ENCODE measurements at places on chromosomes 13 and 19. TPM values are rescaled to one million over a fixed set of nuclear protein-coding genes. Genes with fewer than 3 reads are reported as not detected.
A peak's percentile ranks its signal among the peaks of the same experiment; 100 is the strongest.

The SIGLEC10 gene
- total RNA-seq: not detected

DNA sequence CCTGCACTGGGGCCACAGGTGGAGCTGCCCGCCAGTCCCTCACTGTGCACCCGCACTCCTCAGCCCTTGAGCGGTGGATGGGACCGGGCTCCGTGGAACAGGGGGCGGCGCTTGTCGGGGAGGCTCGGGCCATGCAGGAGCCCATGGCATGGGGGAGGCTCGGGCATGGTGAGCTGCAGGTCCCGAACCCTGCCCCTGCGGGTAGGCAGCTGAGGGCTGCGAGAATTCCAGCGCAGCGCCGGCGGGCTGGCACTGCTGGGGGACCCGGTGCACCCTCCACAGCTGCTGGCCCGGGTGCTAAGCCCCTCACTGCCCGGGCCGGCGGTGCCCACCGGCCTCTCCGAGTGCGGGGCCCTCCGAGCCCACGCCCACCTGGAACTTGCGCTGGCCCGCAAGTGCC, 877.5 kb upstream of the PCDH9 start:
- no peak overlapping the region for H3K4me3 ChIP-seq
- H3K36me3 ChIP-seq: no peaks in the 10 kb centered on the region
- no peak overlapping the region for H3K27ac ChIP-seq

GRCh38 chr19:48367855-48368254, 3.7 kb downstream of the SYNGR4 start:
- H3K27me3 ChIP-seq: no peaks in the 10 kb centered on the region
- H3K4me3 ChIP-seq: no peak overlapping the region
- peaks cover 11% of the 10 kb centered on the region for H3K4me1 ChIP-seq
- no peak for DNase-seq
- H3K27ac ChIP-seq: no peak overlapping the region

GRCh38 chr13:71632721-71633120, 234.3 kb downstream of the DACH1 start:
- H3K4me3 ChIP-seq: no peak overlapping the region
- H3K4me1 ChIP-seq: no peaks in the 10 kb centered on the region
- peaks cover 2% of the 10 kb centered on the region for H3K27me3 ChIP-seq
- H3K36me3 ChIP-seq: no peaks in the 10 kb centered on the region

The EMP3 gene
- 212 TPM for total RNA-seq

DNA sequence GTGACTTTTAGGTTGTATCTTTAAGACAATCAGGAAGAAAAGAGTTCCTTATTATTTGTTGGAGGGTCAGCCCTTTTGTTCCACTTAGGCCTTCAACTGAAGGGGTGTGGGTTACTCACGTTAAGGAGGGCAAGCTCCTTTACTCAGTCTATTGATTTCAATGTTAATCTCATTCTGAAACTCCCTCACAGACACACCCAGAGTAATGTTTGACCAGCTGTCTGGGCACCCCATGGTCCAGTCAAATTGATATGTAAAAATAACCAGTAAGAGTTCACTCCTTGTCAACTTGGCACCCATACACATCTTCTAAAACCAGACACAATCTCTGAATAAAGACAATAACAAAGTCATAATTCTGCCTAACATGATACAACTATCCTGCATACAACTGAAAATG, 292.9 kb downstream of the KLF5 start:
- peaks cover 16% of the 10 kb centered on the region for H3K27me3 ChIP-seq
- DNase-seq: no peak
- H3K4me1 ChIP-seq: no peaks in the 10 kb centered on the region
- H3K27ac ChIP-seq: no peak overlapping the region

DNA sequence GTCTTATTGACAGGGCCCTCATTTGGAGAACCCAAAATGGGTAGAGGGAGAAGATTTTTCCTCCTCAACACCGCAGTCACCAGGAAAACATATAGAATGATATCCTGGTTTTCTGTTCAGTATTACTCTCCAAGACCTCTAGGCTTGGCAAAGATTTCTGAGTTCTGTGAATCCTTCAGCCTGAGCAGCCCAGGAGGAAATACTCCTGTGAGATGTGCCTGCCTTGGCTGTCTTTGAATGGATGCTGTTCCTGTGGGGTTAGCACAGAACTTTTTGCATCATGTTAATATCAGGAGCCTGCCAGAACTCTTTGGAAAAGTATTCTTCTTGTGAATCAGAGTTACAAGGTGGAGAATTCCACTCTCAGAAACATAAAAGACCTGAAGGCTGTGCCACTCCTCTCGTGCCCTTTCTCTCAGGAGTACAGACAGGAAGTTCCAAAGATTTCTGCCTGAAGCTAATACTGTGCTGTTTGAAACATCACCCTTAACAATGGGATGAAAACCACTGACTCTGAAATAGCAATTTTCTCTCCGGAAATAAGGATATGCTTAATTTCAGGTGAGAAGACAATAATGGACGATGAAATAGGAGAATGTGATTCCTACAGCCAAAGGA, 520.1 kb upstream of the NBEA start:
- H3K27ac ChIP-seq: peak overlapping the region; percentile 35
- peaks cover 11% of the 10 kb centered on the region for H3K4me1 ChIP-seq
- no peaks in the 10 kb centered on the region for H3K27me3 ChIP-seq
- no peaks in the 10 kb centered on the region for H3K36me3 ChIP-seq
- no peak for DNase-seq

The ZNF837 gene
- total RNA-seq: 2.5 TPM

The CASP14 gene
- total RNA-seq: not detected

The FCER2 gene
- total RNA-seq: not detected

- peaks cover 61% of the 10 kb centered on the region for H3K27me3 ChIP-seq
- no peak overlapping the region for H3K27ac ChIP-seq
- no peaks in the 10 kb centered on the region for H3K4me1 ChIP-seq
- DNase-seq: no peak
Measured at GRCh38 chr13:113135281-113135760, 12.7 kb downstream of the F10 start.

DNA sequence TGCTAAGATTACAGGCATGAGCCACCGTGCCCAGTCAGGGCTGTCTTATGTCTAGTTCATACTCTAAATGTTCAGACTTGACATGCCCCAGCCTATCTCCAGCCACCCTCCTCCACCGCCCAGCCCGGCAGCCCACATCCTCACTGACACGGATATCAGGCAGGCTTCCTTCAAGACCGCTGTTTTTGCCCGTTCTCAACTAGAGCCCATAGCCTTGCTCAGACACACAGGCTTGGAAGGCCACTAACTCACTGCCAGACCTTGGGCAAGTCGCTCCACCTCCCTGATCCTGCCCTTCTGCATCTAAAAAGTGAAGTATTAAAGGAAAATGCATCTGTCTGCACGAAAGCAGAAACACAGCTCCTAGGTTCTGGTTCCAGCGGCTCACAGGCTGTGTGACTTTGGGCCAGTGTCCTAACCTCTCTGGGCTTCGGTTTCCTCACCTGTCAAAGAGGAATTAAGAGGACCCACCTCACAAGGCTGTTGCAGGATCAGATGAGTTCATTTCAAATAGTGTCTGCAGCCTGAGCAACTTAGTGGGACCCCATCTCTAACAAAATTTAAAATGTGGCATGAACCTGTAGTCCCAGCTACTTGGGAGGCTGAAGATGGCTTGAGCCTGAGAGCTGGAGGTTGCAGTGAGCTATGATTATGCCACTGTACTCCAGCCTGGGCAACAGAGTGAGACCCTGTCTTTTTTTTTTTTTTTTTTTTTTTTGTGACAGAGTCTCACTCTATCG, 14.5 kb upstream of the CERS4 start:
- peaks cover 2% of the 10 kb centered on the region for H3K27me3 ChIP-seq
- no peak overlapping the region for H3K27ac ChIP-seq
- no peak for DNase-seq
- H3K4me3 ChIP-seq: no peak overlapping the region

DNA sequence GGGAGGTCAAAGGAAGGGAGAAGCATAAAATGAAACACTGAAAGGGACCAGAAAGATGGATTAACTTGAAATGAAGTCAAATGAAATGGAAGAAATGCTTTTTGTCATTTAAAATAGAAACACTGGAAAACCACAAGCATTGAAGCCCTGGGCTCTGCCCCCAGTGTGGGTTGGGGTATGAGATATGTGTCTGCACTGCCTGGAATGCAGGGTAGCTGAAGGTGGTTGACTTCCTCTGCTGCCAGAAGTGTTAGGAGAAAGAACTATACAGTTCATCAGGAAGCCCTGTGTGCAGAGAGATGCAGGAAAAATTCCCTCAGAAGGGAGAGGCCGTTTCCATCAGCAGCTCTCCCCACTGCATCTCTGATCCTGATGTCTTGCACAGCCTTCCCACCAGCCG, 69.2 kb downstream of the DHRS12 start:
- H3K27me3 ChIP-seq: no peaks in the 10 kb centered on the region
- H3K4me1 ChIP-seq: peaks cover 13% of the 10 kb centered on the region
- DNase-seq: no peak
- H3K4me3 ChIP-seq: no peak overlapping the region
- H3K27ac ChIP-seq: no peak overlapping the region
- H3K36me3 ChIP-seq: peaks cover 21% of the 10 kb centered on the region

DNA sequence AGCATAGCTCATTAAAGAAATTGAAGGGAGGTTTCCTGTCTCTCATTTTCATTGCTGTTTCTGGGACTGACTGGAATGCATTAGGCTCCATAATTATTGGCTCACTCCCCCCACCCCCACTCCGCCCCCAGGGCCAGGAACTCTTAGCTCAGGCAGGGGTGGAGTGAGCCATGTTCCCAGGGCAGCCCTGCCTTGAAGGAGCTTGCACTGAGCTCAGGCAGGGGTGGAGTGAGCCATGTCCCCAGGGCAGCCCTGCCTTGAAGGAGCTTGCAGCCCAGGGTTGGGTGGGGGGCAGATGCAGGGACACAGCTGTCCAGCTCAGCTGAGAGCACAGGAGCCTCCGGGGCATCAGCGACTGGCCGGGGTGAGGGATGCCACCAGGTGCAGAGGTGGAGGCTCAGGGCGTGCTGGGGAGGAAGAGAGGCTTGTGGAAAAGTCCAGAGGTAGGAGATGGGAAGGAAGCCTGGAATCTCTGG, 39.1 kb upstream of the TFDP1 start:
- H3K27ac ChIP-seq: peak overlapping the region; percentile 68
- DNase-seq: no peak
- H3K36me3 ChIP-seq: peaks cover 27% of the 10 kb centered on the region
- no peaks in the 10 kb centered on the region for H3K27me3 ChIP-seq
- H3K4me1 ChIP-seq: peaks cover 36% of the 10 kb centered on the region

The IGFL3 gene
- total RNA-seq: not detected

DNA sequence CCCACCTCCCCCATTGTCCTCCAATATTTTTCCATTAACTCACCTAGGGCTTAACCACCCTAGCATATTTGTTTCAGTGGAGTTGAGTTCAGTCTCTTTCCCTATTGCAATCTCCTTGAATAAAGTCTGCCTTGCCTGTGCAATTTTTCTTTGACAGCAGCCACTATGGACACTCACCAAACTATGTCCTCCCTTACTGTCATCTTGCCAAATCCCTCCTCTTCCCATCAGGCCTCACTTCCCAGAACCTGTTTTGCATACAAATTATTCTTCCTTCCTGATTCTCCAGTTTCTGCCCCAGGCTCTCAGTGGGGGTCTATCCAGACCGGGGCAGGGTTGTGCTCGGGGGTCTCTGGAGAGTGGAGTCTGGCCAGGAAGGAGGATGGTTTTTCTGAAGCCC, 2.2 kb upstream of the LYPD5 start:
- DNase-seq: no peak

DNA sequence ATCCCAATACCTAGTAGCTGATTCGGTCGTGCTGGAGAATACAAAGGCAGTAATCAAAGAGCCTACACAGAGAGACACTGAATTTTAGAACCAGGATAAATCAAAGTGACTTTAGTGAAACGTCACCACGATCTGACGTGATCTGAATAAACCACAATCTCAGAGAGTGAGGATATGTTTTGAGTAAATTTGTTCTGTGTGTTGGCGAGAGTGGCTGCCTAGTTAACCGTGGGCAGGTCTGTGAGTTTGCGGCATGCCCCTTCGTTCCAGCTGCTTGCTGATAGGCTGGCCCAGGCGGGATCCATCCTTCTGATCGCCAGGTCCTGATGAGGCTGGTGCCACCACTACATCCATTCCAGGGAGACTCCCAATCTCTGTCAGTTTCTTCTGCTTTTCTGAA, 40.4 kb downstream of the LRCH1 start:
- peaks cover 56% of the 10 kb centered on the region for H3K4me1 ChIP-seq
- no peak overlapping the region for H3K27ac ChIP-seq
- no peak overlapping the region for H3K4me3 ChIP-seq
- DNase-seq: no peak
- no peaks in the 10 kb centered on the region for H3K27me3 ChIP-seq
- H3K36me3 ChIP-seq: no peaks in the 10 kb centered on the region

DNA sequence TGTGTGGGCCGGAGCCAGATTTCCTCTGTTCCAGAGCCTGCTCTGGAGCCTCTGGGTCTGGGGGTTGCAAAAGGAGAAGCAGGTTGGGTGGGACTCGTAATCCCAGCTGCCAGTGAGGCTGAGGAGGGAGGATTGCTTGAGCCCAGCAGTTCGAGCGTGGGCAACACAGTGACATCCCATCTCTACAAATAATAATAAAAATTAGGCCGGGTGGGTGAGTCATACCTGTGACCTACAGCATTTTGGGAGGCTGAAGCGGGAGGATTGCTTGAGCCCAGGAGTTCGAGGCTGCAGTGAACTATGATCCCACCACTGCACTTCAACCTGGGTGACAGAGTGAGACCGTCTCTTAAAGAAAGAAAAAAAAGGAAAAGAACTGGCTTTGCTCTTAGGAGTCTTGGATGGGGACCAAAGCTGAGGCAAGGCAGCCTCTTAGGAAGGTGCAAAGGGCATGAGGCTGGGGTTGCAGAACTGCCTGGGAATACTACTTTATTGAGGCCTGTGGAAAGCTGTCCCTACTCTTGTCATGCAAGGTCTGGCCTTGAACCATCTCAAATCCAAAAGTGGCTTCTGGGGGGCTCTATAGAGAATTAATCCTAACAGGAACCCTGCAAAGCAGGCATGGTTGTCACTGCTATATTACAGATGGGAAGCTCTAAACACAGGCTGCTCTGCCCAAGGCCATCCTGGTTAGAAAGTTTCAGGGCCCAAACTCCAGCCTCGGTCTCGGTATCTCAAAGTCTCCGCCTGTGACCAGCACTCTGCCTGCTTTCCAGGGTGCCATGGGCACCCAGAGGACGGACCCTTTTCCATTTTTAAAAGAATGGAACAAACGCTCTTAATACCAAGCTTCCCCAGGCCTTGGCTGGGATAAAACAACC, 880 bp upstream of the C19orf12 start:
- H3K36me3 ChIP-seq: peaks cover 2% of the 10 kb centered on the region
- peak overlapping the region; percentile 90 for H3K27ac ChIP-seq
- H3K4me1 ChIP-seq: peaks cover 34% of the 10 kb centered on the region
- H3K4me3 ChIP-seq: peak overlapping the region; percentile 85
- DNase-seq: no peak
